ENCODE measurements at places on chromosomes 2 and 18. TPM values are rescaled to one million over a fixed set of nuclear protein-coding genes. Genes with fewer than 3 reads are reported as not detected.

GRCh38 chr2:10232096-10232815 is 70.4 kb upstream of the HPCAL1 start:
- H3K4me1 ChIP-seq, result no peaks in the 10 kb centered on the region
- no peak overlapping the region for H3K4me3 ChIP-seq
- DNase-seq, result no peak

- H3K27me3 ChIP-seq, result no peaks in the 10 kb centered on the region
- H3K36me3 ChIP-seq, result no peaks in the 10 kb centered on the region
- no peak overlapping the region for H3K4me3 ChIP-seq
- no peaks in the 10 kb centered on the region for H3K4me1 ChIP-seq
Observed at GRCh38 chr2:72263776-72264060, 116.1 kb upstream of the CYP26B1 start.

DNA sequence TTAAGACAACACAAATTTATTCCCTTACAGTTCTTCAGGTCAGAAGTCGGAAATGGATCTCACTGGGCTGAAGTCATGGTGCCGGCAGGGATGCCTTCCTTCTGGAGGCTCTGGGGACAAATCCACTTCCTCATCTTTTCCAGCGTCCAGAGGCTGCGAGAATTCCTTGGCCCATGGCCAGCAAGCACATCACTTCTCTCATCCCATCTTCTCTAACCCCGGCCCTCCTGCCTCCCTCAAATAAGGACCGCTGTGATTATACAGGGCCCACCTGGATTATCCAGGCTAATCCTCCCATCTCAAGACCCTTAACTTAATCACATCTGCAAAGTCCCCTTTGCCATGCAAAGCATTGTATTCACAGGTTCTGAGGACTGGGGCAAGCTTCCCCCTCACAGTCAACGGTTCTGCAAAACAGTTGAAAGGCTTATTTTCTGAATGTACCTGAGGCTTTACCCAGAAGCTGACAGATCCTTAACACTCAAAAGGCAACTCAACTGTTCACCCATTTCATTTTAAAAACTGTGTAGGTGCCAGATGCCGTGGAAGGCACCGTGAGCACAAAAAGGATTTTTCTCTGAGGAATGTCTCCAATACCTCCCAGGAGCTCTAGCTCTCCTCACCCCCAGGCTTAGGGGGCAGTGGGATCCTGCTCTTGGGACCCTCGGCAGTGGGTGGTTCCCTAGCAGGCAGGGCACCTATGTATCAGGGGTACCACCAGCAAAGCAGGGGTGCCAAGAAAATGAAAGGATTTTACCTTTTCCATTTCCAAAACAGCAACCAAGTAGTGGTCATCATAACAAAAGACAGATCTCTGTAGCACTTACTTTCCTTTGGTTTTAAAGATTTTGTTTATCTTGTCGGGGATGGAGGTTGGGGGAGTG is 84.0 kb downstream of the KCTD1 start:
- peaks cover 29% of the 10 kb centered on the region for H3K4me1 ChIP-seq
- peaks cover 48% of the 10 kb centered on the region for H3K36me3 ChIP-seq
- no peaks in the 10 kb centered on the region for H3K27me3 ChIP-seq
- DNase-seq, result no peak

GRCh38 chr2:175227393-175227792 is 45.9 kb upstream of the ATP5MC3 start:
- H3K27me3 ChIP-seq, result peaks cover 43% of the 10 kb centered on the region
- H3K4me1 ChIP-seq, result no peaks in the 10 kb centered on the region
- no peaks in the 10 kb centered on the region for H3K36me3 ChIP-seq
- H3K27ac ChIP-seq, result no peak overlapping the region
- H3K4me3 ChIP-seq, result no peak overlapping the region
- DNase-seq, result no peak

DNA sequence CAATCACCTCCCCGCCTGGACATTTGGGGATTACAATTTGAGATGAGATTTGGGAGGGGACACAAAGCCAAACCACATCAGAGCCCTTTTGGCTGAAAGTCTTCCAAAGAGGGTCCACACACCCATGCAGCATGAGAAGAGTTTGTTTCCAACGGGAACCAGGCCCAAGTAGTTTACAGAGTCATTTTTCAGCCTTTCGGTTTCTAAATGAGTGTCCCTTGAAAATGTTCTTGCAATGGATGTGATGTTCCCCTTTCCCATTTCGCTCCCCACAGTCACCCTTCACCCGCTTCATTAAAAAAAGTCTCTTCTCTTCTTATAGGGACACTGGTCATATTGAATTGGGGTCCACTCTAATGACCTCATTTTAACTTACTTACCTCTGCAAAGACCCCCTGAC is 157.4 kb downstream of the ARL4C start:
- no peak overlapping the region for H3K27ac ChIP-seq
- H3K4me3 ChIP-seq, result no peak overlapping the region
- no peaks in the 10 kb centered on the region for H3K4me1 ChIP-seq
- H3K27me3 ChIP-seq, result no peaks in the 10 kb centered on the region
- no peaks in the 10 kb centered on the region for H3K36me3 ChIP-seq

- H3K27ac ChIP-seq, result no peak overlapping the region
- no peak overlapping the region for H3K4me3 ChIP-seq
- DNase-seq, result no peak
- H3K4me1 ChIP-seq, result no peaks in the 10 kb centered on the region
- H3K36me3 ChIP-seq, result no peaks in the 10 kb centered on the region
Observed at GRCh38 chr2:205556841-205557539, 125.3 kb upstream of the NRP2 start.

DNA sequence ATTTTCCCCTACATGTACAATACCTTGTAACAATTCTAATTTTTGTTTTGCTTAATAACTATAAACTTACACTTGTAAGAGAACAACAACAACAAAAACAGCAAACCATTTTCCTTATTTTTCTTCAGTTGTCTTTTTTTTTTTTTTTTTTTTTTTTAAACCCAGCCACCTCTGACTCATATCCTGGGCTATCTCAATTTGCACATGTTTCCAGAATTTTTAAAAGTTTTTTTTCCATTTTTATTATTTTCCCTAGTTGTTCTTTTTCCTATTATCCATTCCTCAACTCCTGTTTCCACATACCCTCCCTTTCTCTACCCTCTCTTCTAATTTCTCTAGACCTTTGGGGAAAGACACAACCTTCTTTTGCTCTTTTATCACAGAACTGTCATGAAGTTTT is 112.5 kb downstream of the EFEMP1 start:
- no peak for DNase-seq
- no peaks in the 10 kb centered on the region for H3K27me3 ChIP-seq
- H3K4me3 ChIP-seq, result peak overlapping the region; percentile 47
- H3K36me3 ChIP-seq, result no peaks in the 10 kb centered on the region
- peaks cover 23% of the 10 kb centered on the region for H3K4me1 ChIP-seq

DNA sequence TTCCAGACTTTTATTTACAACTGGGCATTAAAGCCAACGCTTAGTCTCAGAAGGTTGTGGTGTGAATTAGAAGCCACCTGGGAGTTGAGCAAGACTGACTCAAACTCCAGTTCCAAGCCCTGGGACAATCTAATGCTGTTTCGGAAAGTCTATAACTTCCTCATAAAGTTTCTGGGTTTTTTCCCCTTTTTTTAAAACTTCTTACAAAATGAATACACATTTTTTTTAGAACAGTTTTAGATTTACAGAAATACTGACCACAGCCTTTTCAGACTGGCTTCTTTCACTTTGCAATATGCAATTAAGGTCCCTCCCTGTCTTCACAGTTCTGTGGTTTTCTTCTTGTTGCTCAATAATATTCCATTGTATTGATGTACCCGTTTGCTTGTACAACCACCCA is 115.9 kb upstream of the TWIST2 start:
- peak overlapping the region; percentile 33 for H3K4me3 ChIP-seq
- H3K27ac ChIP-seq, result no peak overlapping the region
- no peaks in the 10 kb centered on the region for H3K36me3 ChIP-seq
- DNase-seq, result peak; percentile 55

DNA sequence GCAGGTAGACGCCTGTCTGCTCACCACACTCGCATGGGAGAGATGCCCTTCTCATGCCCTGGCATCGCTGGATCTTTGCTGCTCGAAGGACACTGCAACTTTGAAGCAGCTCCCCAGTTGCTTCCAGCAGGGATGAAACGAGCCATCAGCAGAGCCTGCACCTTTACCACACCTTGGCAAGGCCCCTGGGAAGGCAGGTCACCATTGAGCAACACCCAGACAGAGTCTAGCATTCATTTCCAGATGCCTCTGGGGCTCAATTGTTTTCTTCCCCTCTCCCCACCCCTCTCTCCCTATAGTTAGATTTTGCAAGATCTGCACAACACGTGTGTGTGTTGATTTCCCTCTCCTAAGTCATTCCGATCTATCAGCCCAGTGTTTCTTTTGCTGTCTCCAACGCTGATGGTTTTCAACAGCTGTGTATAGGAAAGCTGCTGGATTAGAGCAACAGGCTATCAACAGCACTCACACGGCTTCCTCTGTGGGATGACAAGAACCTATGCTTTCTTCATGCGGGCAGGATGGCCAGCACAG is 25.6 kb upstream of the INHBB start:
- peak overlapping the region; percentile 25 for H3K4me3 ChIP-seq
- peak; percentile 94 for DNase-seq
- H3K4me1 ChIP-seq, result peaks cover 31% of the 10 kb centered on the region
- H3K27ac ChIP-seq, result peak overlapping the region; percentile 71
- no peaks in the 10 kb centered on the region for H3K36me3 ChIP-seq

- no peak for DNase-seq
- no peak overlapping the region for H3K4me3 ChIP-seq
- H3K27me3 ChIP-seq, result no peaks in the 10 kb centered on the region
- H3K36me3 ChIP-seq, result no peaks in the 10 kb centered on the region
Observed at GRCh38 chr2:37600735-37601134, 70.7 kb downstream of the CDC42EP3 start.

The PCGF1 gene
- 41.6 TPM for total RNA-seq

The POTEI gene
- total RNA-seq, result not detected

The SFXN5 gene
- 8.0 TPM for total RNA-seq

The COL3A1 gene
- total RNA-seq, result not detected

The ZNF519 gene
- total RNA-seq, result 5.3 TPM

The CPLX4 gene
- total RNA-seq, result not detected

Data from MCF 10A (cell line).